Gastrocnemius medialis (tissue), 4 donors: ENCODE measurements at places on chromosomes 12 and 14.

- no peak overlapping the region for H3K4me3 ChIP-seq
- no peaks in the 10 kb centered on the region for H3K4me1 ChIP-seq
- H3K36me3 ChIP-seq, result no peaks in the 10 kb centered on the region
- H3K27ac ChIP-seq, result no peak overlapping the region
- DNase-seq, result no peak
These were observed 247.4 kb downstream of the SYT10 start for GRCh38 chr12:33192226-33192625.

DNA sequence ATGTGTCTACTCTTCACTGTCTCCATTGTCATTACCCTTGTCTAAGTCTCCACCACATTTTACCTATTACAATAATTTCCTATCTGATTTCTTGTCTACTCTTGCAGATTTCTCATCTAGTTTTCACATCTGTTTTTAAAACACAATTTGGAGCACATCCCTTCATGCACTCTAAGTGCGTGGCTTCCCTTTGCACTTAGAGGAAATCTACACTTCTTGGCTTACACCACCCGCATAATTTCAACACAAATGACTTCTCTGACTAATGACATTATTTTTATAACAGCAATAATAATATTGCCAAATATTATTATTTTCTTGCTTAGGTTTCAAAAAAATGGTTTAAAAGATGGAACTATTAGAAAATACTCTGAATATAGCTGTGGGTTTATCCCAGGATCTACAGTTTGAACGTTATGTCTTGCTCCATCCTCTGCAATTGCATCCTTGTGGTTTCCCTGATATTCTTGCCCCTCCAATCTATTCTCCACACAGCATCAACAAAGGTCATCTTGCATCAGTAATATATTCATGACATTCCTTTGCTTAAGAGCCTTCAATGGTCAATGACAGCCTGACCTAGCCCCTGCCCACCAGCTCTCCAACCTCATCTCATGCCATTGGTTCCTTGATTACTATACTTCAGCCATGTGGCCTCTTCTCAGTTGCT is 153.7 kb downstream of the SLC25A21 start:
- H3K27me3 ChIP-seq, result no peaks in the 10 kb centered on the region
- H3K27ac ChIP-seq, result no peak overlapping the region
- no peaks in the 10 kb centered on the region for H3K4me1 ChIP-seq
- DNase-seq, result no peak

DNA sequence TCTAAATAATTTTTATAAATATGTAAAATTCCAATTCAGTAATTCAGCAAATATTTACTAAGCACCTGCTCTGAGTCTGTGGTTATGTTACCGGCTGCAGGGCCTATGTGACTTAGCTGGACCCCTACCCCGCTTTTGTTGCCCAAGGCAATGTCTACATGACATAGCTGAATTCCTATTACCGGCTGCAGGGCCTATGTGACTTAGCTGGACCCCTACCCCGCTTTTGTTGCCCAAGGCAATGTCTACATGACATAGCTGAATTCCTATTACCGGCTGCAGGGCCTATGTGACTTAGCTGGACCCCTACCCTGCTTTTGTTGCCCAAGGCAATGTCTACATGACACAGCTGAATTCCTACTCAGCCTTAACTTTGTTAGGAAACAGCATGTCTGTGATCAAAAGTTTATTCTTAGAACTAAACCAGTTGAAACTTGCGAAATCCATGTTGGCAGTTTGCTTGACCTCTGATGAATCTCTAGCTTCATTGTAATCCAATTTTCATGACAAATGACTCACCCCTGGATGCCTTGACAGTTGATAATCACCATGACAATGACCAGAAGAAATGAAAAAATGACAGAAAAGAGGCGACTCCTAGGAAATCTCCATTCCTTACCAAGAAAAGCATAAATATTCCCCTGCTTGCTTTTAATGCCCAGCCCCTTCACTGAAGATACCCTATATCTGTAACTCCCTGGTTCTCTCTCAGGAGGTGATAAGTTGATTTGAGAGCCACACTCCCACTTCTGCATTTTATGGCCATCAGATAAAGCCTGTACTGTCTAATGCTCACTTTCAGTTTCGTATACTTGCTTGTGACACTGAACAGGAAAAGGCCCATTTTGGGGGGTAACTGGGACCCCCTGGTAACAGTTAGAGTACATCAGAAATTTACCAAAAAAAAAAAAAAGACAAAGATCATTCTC is 148.4 kb upstream of the SYT10 start:
- H3K27me3 ChIP-seq, result no peaks in the 10 kb centered on the region
- H3K4me3 ChIP-seq, result no peak overlapping the region
- DNase-seq, result peak; percentile 22
- no peak overlapping the region for H3K27ac ChIP-seq

DNA sequence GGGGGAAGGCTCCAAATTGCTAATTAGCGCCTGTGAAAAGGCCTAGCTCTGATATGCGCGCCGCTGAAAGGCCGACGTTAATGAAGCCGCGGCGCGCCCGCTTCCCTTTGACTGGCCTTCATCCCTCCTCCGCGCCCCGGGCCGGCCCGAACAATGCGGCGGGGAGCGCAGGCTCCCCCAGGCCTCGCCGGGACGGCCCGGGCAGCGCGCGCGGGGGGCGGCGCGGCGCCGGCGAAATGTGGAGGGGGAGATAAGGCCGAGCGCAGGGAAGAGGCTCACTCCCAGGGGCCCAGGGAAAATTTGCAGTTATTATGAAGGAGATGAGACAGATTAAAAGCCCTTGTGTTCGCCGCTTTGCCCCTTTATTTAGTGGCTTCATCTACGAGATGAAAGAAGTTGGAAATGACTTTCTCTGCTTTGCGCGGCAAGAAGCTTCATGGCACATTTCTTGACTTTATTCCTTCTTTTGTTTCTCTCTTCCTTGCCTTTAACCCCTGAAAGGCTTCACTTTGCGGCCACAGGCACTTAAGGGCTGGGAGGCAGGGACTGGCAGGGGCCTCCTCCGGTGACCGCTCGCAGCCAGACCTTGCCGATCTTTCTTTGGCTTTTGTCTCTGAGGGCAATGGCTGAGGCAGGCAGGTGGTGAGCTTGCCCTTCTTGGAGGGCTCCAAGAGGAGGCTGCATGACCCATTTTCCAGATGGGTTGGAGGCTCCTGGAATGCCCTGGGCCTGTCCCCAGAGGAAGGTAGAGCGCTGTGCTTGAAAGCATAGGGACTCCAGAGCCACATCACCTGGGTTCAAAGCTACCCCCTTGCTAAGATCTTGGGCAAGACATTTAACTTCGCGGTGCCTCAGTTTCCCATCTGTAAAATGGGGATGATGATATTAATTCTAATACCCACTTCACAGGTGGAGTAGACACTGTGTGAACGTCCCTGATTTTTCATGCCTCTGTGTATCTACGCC is 12.7 kb upstream of the GPATCH2L start:
- peaks cover 26% of the 10 kb centered on the region for H3K27me3 ChIP-seq
- no peak overlapping the region for H3K27ac ChIP-seq
- no peaks in the 10 kb centered on the region for H3K4me1 ChIP-seq
- H3K36me3 ChIP-seq, result no peaks in the 10 kb centered on the region
- no peak for DNase-seq
- H3K4me3 ChIP-seq, result peak overlapping the region; percentile 29

GRCh38 chr12:690466-690865 is 27.2 kb upstream of the NINJ2 start:
- DNase-seq, result no peak
- H3K4me3 ChIP-seq, result peak overlapping the region; percentile 42
- no peaks in the 10 kb centered on the region for H3K36me3 ChIP-seq

- peak overlapping the region; percentile 94 for H3K27ac ChIP-seq
- peak overlapping the region; percentile 94 for H3K4me3 ChIP-seq
- DNase-seq, result no peak
- H3K4me1 ChIP-seq, result peaks cover 40% of the 10 kb centered on the region
- no peaks in the 10 kb centered on the region for H3K36me3 ChIP-seq
These were observed 604 bp downstream of the GALNT4 start for GRCh38 chr12:89523843-89524540.

DNA sequence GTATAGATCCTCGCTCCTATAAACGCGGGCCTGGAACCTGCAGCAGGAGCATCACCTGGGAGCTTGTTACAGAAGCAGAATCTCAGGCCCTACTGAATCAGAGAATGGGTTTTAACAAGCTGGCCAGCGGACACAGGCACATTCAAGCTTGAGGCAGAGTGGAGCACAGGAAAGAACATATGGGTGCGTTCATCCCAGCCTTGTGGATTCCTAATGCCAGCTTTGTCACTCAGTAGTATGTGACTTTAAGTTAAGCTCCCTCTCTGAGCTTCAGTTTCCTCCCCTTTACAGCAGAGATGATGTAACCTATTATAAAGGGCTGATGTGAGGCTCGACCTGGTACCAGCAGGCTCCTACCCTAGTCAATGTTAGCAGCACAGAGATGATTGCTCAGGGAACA is 204.9 kb downstream of the ZFP36L1 start:
- no peaks in the 10 kb centered on the region for H3K27me3 ChIP-seq
- peaks cover 44% of the 10 kb centered on the region for H3K4me1 ChIP-seq
- no peak for DNase-seq
- H3K4me3 ChIP-seq, result no peak overlapping the region

GRCh38 chr12:42484996-42485395 is 104.5 kb downstream of the PRICKLE1 start:
- no peak overlapping the region for H3K27ac ChIP-seq
- H3K36me3 ChIP-seq, result no peaks in the 10 kb centered on the region
- peaks cover 12% of the 10 kb centered on the region for H3K4me1 ChIP-seq
- no peak for DNase-seq

- no peak overlapping the region for H3K4me3 ChIP-seq
- H3K27ac ChIP-seq, result no peak overlapping the region
- H3K36me3 ChIP-seq, result no peaks in the 10 kb centered on the region
- no peak for DNase-seq
- H3K4me1 ChIP-seq, result no peaks in the 10 kb centered on the region
These were observed 21.4 kb upstream of the RCOR1 start for GRCh38 chr14:102571043-102571442.

DNA sequence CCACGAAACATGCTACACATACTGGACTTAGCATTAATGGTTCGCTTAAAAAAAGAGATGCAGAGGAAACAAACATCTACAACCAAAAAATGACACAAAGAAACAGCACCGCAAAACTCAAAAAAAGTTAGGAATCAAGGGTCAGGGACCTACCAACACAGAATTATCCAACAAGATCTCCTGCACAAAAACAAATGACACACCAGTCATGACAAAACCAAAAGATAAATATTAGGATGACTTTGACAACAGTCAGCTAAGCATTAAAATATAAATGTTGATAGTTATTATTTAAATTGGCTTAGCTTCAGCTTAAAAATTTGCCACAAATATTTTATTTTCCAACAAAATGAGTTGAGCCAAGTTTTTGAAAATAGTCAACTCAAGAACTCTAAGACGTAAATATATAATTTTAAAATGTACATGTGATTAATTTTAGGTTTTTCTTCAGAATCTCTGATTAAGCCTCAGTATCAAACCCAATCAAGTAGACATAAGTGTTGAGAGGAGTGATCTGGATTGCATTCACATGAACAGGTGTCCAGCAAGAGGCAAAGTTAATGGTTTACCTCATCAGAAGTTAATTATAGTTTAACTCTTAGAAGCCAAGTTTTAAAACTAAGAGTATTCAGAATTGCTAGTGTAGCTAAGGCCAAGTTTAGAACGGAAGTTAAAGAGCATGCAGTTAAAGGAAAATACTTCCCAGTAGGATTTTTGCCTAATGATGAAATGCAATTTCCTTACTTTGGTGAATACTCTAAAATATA is 79.9 kb downstream of the HEATR5A start:
- DNase-seq, result no peak
- no peaks in the 10 kb centered on the region for H3K27me3 ChIP-seq
- no peak overlapping the region for H3K4me3 ChIP-seq
- peaks cover 18% of the 10 kb centered on the region for H3K4me1 ChIP-seq

GRCh38 chr14:86574051-86574777 is 1044.3 kb downstream of the FLRT2 start:
- no peaks in the 10 kb centered on the region for H3K36me3 ChIP-seq
- H3K27ac ChIP-seq, result no peak overlapping the region
- H3K4me1 ChIP-seq, result no peaks in the 10 kb centered on the region
- H3K27me3 ChIP-seq, result no peaks in the 10 kb centered on the region

DNA sequence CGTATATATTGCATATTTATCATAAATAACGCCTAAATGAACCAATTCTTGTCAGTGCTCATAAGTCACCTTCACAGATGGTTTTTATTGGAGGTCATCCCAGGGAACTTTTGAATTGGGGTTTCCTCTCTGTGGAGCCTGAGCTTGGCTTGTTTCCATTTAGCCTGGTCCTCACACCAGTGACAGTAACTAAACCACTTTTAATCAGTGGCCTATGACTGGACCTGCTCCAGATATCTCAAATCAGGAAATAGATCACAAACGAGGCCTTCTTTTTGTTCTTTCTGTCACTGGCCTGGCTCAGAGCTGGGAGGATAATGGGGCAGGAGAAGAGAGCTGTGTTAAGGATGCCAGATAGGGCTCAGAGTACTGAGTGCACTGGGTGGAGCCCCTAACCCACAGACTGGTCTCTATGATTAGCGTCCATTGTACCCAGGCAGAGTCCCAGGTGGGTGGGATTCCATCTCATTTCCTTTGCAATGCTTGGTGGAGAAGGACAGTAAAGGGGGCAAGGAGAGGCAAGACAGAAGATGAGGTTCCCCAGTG is 92.4 kb downstream of the NUAK1 start:
- no peaks in the 10 kb centered on the region for H3K36me3 ChIP-seq
- H3K4me1 ChIP-seq, result no peaks in the 10 kb centered on the region
- no peak overlapping the region for H3K27ac ChIP-seq
- no peaks in the 10 kb centered on the region for H3K27me3 ChIP-seq

GRCh38 chr14:67170660-67171059 is 18.6 kb upstream of the GARIN2 start:
- DNase-seq, result no peak
- H3K4me1 ChIP-seq, result no peaks in the 10 kb centered on the region
- H3K36me3 ChIP-seq, result peaks cover 23% of the 10 kb centered on the region
- no peak overlapping the region for H3K4me3 ChIP-seq
- no peak overlapping the region for H3K27ac ChIP-seq

- H3K27ac ChIP-seq, result no peak overlapping the region
- no peaks in the 10 kb centered on the region for H3K4me1 ChIP-seq
- no peak overlapping the region for H3K4me3 ChIP-seq
- peaks cover 22% of the 10 kb centered on the region for H3K27me3 ChIP-seq
- DNase-seq, result no peak
- H3K36me3 ChIP-seq, result no peaks in the 10 kb centered on the region
These were observed 5.5 kb upstream of the GPR132 start for GRCh38 chr14:105070760-105071137.

DNA sequence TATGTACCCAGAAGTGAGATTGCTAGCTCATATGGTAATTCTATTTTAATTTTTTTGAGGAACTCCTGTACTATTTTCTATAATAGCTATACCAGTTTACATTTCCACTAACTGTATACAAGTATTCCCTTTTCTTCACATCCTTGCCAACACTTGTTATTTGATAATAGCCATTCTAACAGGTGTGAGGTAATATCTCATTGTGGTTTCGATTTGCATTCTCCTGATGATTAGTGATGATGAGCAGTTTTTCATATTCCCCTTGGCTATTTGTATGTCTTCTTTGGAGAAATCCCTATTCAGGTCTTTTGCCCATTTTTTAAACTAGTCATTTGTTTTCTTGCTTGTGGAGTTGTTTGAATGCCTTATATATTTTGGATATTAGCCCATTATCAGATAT is 121.3 kb downstream of the BBS10 start:
- H3K4me1 ChIP-seq, result no peaks in the 10 kb centered on the region
- DNase-seq, result no peak
- H3K4me3 ChIP-seq, result no peak overlapping the region
- no peaks in the 10 kb centered on the region for H3K36me3 ChIP-seq
- no peaks in the 10 kb centered on the region for H3K27me3 ChIP-seq
- H3K27ac ChIP-seq, result no peak overlapping the region

GRCh38 chr14:98233656-98234055 is 1038.3 kb downstream of the BCL11B start:
- no peaks in the 10 kb centered on the region for H3K27me3 ChIP-seq
- no peaks in the 10 kb centered on the region for H3K4me1 ChIP-seq
- no peak overlapping the region for H3K27ac ChIP-seq
- no peak for DNase-seq
- H3K36me3 ChIP-seq, result no peaks in the 10 kb centered on the region
